ENCODE measurements at places on chromosomes 2 and 18.
A peak's percentile ranks its signal among the peaks of the same experiment; 100 is the strongest.

DNA sequence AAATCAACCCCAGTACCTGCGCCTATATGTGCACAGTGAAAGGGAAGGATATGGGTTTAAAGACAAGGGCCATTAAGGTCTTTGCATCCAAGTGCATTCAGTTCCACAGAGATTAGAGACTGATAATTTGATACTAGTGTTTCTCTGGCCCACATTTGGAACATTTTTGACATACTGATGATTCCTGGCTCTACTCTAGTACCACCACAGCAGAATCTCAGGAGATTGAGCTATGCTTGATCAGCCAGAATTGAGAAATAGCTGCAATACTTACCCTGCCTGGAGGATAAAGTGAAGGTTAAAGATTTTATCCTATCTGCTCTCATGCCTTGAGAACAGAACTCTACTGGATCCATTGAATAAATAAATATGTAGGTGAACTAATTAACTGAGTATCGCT lies 1267.8 kb downstream of the SUCLG1 start:
- H3K4me3 ChIP-seq: no peak overlapping the region
- H3K27me3 ChIP-seq: no peaks in the 10 kb centered on the region
- H3K4me1 ChIP-seq: peaks cover 7% of the 10 kb centered on the region
- no peaks in the 10 kb centered on the region for H3K36me3 ChIP-seq
- DNase-seq: no peak
- H3K27ac ChIP-seq: no peak overlapping the region

DNA sequence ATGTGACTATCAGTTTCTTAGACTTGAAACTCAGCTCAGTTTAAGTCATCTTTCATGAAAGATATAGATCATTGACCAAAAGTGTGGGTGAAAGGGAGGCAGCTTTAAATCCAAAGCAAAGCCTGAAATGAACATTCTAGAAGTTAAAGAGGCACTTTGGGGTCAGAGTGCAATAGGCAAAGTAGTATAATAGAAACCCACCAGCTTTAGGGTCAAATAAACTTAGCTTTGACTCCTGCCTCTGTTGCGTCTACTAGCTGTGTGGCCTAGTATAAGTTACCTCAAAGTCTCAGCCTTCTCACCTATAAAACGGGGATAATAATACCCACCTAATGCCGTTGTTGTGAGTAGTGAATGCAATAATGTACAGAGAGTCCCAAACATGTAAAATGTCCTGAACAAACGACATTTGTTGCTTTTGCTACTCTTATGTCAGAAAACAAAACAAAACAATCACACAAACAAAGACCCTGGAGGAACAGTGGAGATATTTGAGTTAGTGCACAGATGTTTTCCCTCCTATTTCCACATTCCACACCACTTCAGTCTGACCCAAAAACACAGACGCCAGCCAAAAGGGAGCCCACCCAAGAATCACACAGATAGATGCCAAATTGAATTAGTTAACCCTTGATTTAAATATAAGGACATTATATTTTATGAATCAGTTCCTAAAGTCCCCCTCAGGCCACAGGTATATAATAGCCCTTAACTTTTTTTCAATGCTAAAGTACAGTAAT lies 657.0 kb downstream of the ARHGAP15 start:
- H3K27ac ChIP-seq: no peak overlapping the region
- DNase-seq: no peak

DNA sequence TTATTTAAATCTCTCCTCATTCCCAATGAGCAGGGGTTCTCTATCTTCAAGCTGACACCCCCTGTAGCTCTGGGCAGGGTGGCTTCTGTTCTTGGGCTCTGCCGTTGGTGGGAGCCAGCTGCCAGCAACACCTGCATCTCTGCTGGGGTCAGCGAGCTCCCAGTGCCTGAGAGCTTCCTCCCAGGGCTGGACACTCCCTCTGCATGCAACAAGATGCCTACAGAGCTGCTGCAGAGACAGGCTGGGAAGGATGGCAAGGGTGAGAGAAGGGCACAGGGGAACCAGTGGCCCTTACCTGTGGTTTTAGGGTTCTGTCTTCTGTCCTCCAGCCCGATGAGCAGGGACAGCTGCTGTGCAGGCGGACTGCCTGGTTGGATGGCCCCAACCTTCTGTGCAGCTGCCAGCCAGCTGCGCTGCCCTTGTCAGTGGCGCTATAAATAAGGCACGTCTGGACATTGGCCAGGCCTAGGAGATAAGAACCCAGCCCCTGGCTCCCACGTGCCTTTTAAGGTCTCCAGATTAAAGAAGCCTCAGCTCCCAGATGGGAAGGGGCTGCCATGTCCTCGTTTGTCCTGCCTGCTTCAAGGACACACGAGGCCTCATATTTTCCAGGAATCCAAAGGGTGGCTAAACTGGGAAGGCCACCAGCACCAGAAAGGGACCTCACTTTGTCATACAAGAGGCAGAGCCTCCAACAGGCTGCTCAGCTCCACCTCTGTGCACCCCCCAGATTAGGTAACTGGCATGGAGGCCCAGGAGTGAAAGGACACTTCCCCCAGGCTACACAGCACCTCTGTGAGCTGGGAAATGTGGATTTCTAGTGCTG lies 39.5 kb upstream of the FHL2 start:
- no peak overlapping the region for H3K27ac ChIP-seq
- no peak overlapping the region for H3K4me3 ChIP-seq
- no peaks in the 10 kb centered on the region for H3K36me3 ChIP-seq
- peaks cover 5% of the 10 kb centered on the region for H3K4me1 ChIP-seq
- no peak for DNase-seq

DNA sequence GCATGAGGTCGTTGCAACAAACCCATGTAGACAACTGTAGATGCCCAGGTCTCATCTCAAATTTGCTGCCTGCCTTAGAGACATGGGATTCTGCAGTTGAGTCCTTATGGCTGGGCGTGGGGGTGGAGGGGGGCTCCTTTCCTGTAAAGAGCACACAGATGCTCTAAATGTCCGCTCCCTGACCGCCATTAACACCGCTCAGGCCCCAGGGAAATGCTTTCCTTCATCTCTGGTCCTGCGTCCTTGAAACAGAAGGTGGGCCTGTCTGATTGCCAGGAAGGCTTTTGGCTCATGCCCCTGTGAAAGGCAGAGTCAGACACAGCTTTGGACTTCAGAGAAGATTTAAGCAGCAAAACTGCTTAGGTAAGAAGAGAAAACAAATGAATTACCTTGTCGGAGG lies 25.7 kb downstream of the GPR39 start:
- no peak overlapping the region for H3K4me3 ChIP-seq
- H3K27me3 ChIP-seq: no peaks in the 10 kb centered on the region
- no peaks in the 10 kb centered on the region for H3K36me3 ChIP-seq
- H3K4me1 ChIP-seq: peaks cover 35% of the 10 kb centered on the region

DNA sequence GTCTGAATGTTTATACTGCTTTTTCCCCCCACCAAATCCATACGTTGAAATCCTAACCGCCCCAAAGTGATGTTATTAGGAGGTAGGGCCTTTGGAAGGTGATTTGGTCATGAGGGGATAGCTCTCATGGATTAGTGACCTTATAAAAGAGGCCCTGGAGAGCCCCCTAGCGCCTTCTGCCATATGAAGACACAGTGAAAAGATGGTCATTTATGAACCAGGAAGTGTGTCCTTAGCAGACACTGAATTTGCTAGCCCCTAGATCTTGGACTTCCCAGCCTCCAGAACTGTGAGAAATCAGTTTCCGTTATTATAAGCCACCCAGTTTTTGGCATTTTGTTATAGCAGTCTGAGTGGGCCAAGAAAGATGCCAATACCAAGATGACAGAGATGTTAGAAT lies 7.2 kb upstream of the TSN start:
- H3K27me3 ChIP-seq: no peaks in the 10 kb centered on the region
- no peak overlapping the region for H3K4me3 ChIP-seq
- peak; percentile 64 for DNase-seq
- H3K27ac ChIP-seq: no peak overlapping the region
- H3K36me3 ChIP-seq: peaks cover 11% of the 10 kb centered on the region
- no peaks in the 10 kb centered on the region for H3K4me1 ChIP-seq

GRCh38 chr2:54370405-54371104 lies 85.6 kb upstream of the SPTBN1 start:
- no peak overlapping the region for H3K27ac ChIP-seq
- no peaks in the 10 kb centered on the region for H3K4me1 ChIP-seq
- no peak overlapping the region for H3K4me3 ChIP-seq
- H3K27me3 ChIP-seq: no peaks in the 10 kb centered on the region
- DNase-seq: no peak

- no peak for DNase-seq
- H3K27me3 ChIP-seq: no peaks in the 10 kb centered on the region
- no peak overlapping the region for H3K27ac ChIP-seq
- H3K4me1 ChIP-seq: peaks cover 19% of the 10 kb centered on the region
Observed at GRCh38 chr2:80075719-80076118, 228.8 kb downstream of the LRRTM1 start.

GRCh38 chr2:234286118-234286598 lies 210.7 kb downstream of the ARL4C start:
- no peak for DNase-seq
- no peak overlapping the region for H3K27ac ChIP-seq
- H3K4me3 ChIP-seq: no peak overlapping the region
- H3K4me1 ChIP-seq: peaks cover 5% of the 10 kb centered on the region

DNA sequence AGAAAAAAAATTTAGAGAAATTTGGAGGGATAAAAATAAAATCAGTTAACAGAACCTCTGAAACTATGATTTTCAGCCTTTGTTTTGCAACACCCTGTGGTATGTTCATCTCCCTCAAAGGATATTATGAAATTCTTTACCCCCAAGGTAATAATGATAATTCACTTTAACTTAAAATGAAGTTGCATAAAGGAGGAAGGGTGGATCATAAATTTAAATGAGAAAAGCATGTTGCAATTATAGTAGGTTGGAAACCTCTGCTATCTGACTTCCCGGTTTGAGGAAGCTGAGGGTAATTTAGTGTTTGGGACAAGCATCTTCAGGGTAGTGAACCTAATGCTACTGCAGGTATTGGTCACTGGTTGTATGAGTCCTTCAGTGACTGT lies 102.9 kb downstream of the BABAM2 start:
- peaks cover 43% of the 10 kb centered on the region for H3K4me1 ChIP-seq
- peak; percentile 57 for DNase-seq
- H3K27me3 ChIP-seq: no peaks in the 10 kb centered on the region
- peak overlapping the region; percentile 68 for H3K27ac ChIP-seq

DNA sequence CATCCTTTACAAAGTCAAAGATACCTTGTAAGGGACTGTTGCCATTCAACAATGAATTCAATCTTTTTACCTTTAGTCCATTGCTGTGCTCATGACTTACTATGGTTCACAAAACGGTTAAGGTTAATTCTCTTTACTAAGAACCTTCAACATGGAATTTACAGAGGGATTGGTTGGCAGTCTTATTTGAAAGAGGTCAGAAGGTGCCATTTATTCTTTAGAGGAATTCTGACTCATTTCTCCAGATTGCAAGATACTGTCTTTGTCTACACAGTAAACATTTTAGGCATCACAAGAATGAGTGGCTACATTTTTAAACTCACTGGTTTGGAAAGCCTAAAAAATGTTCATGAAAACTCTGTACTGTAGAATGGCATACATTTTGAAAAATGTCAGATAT lies 17.4 kb downstream of the KCNH7 start:
- peaks cover 7% of the 10 kb centered on the region for H3K27me3 ChIP-seq
- no peaks in the 10 kb centered on the region for H3K36me3 ChIP-seq
- DNase-seq: peak; percentile 1
- H3K4me1 ChIP-seq: no peaks in the 10 kb centered on the region
- H3K27ac ChIP-seq: no peak overlapping the region

DNA sequence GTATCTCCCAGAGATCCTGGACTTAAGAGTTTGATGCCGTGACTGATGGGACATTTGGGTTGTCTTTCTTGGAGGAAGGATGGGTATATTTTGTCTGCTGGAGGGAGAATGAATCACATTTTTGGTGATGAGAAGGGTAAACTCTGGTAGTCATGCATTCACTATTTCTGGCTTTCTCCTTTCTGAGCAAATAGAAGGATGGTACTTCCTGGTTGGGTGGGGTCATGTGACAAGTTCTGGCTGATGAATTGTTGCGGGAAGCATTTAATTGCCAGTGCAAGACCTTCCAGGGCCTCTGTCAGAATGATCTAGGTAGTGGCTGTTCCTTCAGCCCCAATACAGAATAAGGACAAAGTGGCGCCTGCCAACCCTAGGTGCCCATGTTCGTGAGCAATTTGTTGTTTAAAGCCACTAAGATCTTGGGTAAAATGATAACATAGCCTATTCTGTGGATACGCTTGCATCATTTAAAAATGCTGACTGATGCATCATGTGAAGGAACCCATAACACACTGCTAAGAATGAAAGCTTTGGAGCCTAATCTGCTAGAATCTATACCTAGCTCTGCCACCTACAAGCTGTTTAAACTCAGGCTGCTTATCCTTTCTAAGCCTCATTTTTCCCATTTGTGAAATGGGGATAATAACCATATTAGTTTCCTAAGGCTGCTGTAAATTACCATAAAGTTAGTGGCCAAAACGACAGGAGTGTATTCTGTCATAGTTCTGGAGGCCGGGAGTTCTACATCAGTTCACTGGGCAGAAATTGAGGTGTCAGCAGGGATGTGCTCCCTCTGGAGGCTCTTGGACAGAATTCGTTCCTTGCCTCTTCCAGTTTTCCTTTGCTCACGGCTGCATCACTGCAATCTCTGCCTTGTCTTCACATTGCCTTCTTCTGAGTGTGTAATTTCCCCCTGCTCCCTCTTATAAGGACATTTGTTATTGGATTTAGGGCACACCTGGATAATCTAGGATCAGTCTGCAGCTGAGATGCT lies 281.3 kb downstream of the AGPS start:
- H3K4me3 ChIP-seq: no peak overlapping the region
- H3K4me1 ChIP-seq: no peaks in the 10 kb centered on the region
- no peaks in the 10 kb centered on the region for H3K36me3 ChIP-seq
- H3K27ac ChIP-seq: no peak overlapping the region

DNA sequence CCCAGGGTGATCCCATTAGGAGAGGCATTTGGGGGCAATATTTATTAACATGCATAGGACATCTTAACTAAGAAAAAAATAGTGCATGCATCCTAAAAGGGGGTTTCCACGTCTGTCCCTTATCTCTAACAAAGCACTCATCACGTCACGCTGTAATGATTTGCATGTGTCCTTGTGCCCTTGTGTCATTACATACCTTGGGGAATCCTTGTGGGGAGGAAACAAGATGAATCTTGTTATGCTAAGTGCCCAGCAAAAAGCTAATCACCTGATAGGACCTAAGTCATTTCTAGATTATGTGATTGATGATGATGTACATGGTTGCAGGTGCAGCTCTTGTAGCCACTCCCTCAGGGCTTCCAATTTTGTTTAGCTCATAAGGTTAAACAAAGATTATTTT lies 250.9 kb downstream of the FBXO15 start:
- peaks cover 14% of the 10 kb centered on the region for H3K27me3 ChIP-seq
- DNase-seq: no peak
- H3K4me3 ChIP-seq: no peak overlapping the region

- H3K27me3 ChIP-seq: no peaks in the 10 kb centered on the region
- H3K36me3 ChIP-seq: no peaks in the 10 kb centered on the region
- H3K27ac ChIP-seq: no peak overlapping the region
- H3K4me3 ChIP-seq: no peak overlapping the region
- DNase-seq: no peak
- no peaks in the 10 kb centered on the region for H3K4me1 ChIP-seq
Observed at GRCh38 chr18:10248738-10249137, 205.7 kb upstream of the APCDD1 start.
